ENCODE measurements at places on chromosomes 2 and 18.

DNA sequence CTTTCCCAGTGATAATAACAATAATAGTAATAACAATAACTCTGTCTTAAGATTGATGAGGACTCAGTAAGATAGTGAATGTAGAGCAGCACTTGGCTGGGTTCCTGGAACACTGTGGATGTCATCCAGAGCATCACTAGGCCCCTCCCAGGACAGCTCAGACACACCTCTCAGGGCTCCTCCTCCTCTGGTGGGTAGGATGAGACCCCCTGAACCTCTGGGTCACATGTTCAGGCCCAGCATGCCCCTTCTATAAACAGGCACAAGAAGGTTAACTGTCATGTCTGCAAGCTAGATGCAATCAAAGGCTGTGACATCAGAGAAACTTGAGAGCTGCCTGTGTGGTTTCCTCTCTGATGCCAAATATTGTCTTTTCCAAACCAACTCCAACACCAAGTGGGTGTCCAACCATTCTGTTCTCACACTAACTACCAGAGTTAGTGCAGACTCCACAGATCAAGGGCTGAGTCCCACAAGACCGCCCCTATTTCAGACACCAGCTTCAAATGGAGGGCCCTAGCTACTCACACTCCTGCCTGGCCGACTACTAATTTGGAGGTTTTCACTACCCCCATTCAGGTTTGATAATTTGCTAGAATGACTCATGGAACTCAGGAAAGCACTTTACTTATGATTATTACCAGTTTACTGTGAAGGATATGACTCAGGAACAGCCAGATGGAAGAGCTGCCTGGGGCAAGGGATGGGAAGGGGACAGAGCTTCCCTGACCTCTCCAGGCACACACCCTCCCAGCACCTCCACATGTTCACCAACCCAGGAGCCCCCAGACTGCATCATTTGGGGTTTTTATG is 46.4 kb upstream of the BZW1 start:
- peak; percentile 85 for DNase-seq

DNA sequence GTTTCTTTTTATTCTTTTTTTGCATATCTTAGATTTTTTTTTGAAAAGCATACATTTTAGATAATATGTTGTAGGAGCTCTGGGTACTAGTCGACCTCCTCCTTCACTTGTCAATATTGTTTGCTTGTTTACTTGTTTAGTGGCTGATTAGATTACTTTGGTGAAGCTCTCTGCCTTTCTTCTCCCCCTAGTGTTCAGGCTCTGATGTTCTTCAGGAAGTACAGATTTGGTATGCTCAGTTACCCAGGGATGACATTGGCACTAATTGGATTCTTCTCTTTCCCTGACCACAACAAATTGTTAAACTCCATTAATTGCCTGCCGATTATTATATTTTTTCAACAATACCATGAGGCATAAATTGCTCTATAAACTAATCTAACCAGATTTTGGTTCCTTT is 491.2 kb downstream of the SUCLG1 start:
- no peak for DNase-seq

GRCh38 chr18:39841482-39842365 is 2113.3 kb upstream of the PIK3C3 start:
- DNase-seq: peak; percentile 75

GRCh38 chr18:12930376-12930775 is 17.4 kb upstream of the SEH1L start:
- DNase-seq: no peak
